ENCODE measurements at places on chromosomes 3 and 15. TPM values are rescaled to one million over a fixed set of nuclear protein-coding genes. Genes with fewer than 3 reads are reported as not detected.

Gene TUSC7
- total RNA-seq = not detected

Gene C3orf85
- not detected for total RNA-seq

Gene EPHA3
- total RNA-seq = 0.22 TPM

Gene PYGO1
- 6.1 TPM for total RNA-seq

Gene GOLGA6L4
- total RNA-seq = 1.1 TPM

Gene UNC13C
- not detected for total RNA-seq

Gene TMC3
- not detected for total RNA-seq
